NCI-H187 treated with DMSO at 0.1 percent for 48 hours (cell line): ENCODE measurements at places on chromosomes 1 and 21.

DNA sequence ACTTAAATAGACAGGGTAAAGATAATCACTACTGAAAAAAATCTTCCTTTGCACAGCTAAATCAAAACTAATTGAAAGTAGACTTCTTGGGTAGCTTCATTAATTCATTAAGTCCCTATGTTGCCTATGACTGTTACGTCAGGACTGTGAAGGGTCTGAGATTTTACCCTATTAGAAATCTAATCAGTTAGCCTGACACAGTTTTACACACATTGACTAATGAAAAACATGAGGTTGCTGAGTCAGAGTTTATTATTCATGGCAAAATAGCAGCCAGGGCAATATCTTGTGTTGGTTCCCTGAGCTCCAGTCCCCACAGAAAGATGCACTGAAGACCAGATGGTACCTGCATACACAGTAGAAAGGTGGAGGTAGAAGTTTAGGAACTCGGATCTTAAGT is 262.5 kb upstream of the ZP4 start:
- no peak for DNase-seq

- no peak for DNase-seq
Observed at GRCh38 chr1:41539999-41540398, 55.5 kb upstream of the EDN2 start.

DNA sequence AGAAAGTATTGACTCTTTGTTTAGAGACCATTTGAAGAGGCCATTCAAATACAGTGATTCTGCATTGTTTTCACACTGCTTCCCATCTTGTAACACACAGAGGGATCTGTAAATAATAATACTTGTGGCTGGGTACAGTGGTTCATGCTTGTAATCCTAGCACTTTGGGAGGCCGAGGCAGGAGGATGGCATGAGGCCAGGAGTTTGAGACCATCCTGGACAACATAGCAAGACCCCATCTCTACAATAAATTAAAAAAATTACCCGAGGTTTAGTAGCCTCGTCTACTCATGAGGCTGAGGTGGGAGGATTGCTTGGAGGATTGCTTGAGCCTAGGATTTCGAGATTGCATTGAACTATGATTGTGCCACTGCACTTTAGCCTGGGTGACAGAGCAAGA is 5.7 kb downstream of the ZMYM4 start:
- DNase-seq, result no peak

GRCh38 chr1:245105815-245106410 is 48.9 kb upstream of the KIF26B start:
- DNase-seq, result no peak

GRCh38 chr1:41812453-41812852 is 106.3 kb downstream of the HIVEP3 start:
- DNase-seq, result no peak

DNA sequence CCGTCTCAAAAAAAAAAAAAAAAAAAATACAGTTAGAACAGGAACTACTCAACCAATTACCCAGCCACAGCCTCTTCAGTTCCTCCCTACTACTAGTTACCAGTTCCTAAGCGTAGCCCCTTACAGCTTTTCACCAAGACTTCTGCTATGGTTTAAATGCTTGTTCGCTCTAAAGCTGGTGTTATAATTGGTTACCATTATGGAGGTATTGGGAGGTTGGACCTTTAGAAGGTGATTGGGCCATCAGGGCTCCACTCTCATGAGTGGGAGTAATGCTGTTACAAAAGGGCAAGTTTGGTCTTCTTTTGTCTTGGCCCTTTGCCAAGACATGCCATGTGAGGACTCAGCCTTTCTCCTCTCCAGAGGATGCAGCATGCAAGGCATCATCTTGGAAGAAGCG is 3.0 kb upstream of the SMPDL3B start:
- no peak for DNase-seq

DNA sequence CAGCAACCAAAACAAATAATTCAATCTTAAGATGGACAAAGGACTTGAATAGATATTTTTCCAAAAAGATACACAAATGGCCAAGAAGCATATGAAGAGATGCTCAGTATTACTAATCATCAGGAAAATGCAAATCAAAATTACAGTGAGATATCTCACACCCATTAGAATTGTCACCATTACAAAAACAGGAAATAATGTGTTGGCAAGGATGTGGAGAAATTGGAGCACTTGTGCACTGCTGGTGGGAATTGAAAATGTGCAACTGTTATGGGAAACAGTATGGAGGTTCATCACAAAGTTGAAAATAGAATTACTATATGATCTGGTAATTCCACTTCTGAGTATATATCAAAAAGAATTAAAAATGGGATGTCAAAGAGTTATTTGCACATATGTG is 83.2 kb downstream of the SH3GLB1 start:
- no peak for DNase-seq

DNA sequence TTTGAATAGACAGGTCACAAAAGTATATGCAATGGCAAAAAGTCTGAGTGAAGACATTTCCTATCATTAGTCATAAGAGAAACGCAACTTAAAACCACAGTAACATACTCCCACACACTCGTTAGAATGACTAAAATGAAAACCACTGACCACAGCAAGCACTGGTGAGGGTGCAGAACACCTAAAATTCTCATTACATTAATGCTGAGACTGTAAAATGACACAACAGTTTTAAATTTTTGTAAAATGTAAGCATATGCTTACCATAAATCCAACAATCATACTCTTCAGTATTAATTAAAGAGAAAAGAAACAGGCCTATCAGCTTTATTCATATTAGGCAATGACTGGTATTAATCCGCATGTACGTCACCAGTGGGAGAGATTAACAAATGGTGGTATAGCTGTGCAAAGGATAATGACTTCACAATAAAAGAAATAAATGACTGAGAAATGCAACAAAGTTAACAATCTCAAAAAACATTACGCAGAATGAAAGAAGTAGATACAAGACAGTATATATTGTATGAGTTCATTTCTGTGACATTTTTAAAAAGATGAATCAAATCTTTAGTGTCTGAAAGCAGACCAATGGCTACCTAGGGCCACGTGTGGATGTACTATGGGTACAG is 253.5 kb downstream of the AKT3 start:
- DNase-seq, result no peak

GRCh38 chr1:201330541-201330940 is 46.9 kb downstream of the TNNT2 start:
- no peak for DNase-seq

GRCh38 chr1:83970114-83970513 is 28.8 kb downstream of the TTLL7 start:
- DNase-seq, result no peak

GRCh38 chr21:14677013-14677412 is 130.9 kb upstream of the SAMSN1 start:
- no peak for DNase-seq

- no peak for DNase-seq
Observed at GRCh38 chr1:192130175-192130574, 28.1 kb upstream of the RGS18 start.

DNA sequence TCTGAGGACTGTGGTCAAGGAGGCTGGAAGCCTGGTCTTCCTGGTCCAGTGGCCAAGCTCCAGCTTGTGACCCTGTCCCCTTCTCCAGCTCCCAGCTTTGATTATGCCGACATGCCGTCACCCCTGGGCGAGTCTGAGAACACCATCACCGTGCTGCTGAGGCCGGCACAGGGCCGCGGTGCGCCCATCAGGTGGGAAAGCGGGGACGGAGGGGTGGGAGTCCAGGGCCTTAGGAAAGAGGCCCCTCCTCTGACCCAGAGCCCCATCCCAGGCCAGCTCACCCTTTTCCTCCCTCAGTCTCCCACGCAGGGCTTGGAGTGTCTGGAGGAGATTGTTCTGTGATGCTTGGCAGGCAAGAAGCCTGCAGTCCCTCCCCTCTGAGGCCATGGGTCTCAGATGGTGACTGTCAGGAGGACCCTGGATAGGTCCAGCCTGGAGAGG is 43.6 kb downstream of the PTPRU start:
- DNase-seq, result no peak

DNA sequence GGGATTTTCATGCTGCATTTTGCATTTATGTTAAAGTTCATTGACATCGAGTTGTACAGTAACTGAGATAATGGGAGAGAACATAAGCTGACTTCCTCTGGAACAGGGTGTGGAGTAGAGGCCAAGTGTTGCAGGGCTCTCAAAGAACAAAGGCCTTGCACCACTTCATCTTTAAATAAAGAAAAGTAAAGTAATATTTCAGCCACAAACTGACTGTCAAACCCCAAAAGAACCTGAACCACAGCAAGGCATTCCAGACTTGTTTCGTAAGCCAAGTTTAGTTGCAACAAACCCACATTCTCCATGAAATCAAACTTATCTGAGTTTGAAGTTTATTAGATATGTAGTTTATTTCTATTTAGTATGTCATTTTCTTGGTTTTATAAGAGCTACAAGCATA is 19.1 kb upstream of the HMGCS2 start:
- DNase-seq, result no peak

GRCh38 chr1:11893907-11894251 is 32.3 kb downstream of the KIAA2013 start:
- no peak for DNase-seq

- DNase-seq, result no peak
Observed at GRCh38 chr1:56446531-56447098, 132.7 kb downstream of the PLPP3 start.

- DNase-seq, result no peak
Observed at GRCh38 chr1:217315346-217315745, 315.5 kb downstream of the GPATCH2 start.

DNA sequence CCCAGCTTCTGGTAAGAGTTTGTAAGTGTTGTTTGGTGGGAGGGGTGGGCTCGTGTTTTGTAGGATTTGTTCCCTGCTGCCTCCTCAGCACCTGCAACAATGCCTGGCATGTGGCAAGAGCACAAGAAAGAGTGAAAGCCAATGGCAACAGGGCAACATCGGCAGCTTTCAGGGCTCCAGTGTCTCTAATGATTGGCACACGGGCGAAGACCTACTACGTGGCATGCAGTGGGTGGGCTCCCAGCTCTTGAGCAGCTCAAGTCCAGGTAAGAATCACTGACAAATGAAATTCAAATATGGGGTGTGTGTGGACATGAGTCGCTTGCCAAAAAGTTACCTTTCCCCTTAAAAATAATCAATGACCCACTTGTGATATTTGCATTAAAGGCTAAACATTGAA is 23.9 kb upstream of the SLC1A7 start:
- DNase-seq, result no peak

GRCh38 chr1:246308533-246309075 is 198.5 kb downstream of the SMYD3 start:
- DNase-seq, result no peak

GRCh38 chr1:38203441-38203840 is 156.8 kb upstream of the POU3F1 start:
- no peak for DNase-seq

GRCh38 chr1:98482611-98483010 is 178.9 kb upstream of the SNX7 start:
- DNase-seq, result no peak

DNA sequence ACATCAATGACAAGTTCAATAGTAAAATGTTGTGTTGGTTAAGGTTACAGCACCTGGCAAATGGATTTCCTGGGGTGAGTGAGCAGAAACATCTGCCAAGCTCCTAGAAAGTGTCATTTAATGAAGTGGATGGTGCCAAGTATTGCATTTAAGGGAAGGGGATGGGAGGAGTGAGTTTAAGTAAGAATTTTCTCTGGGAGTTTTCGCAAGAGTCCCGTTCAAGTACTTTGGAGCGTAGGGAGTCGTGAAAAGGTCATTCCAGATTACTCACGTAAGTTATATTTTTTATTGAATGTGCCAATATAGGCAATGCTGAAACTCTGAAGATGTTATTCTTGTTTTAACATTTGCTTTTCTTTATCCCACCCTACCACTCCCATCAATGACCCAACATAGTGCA is 117.4 kb upstream of the RAB3GAP2 start:
- no peak for DNase-seq

DNA sequence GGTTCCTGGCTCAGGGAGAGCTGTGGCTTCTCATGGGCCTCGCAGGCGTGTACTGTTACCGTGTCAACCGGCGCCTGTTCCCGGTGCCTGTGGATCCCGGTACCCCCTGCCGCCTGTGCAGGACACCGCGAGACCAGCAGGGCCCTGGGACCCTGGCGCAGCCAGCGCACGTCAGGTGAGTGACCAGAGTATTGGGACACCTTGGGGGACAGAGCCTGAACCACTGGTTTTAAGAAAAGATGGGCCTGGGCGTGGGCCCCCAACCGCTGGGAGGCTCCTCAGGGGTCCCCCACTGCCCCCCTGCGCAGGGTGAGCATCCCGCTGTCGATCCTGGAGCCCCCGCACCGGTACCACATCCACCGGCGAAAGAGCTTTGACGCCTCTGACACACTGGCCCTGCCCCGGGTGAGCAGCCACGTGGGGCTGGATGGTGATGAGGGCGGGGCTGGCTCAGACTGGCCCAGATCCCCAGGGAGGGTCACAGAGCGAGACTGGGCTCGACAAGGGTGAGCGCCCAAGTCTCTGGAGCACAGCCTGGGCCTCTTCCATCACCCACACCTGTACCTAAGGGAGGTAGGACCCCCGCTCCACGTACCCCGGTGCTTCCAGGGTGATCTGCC is 10.5 kb downstream of the MIIP start:
- no peak for DNase-seq

- no peak for DNase-seq
Observed at GRCh38 chr1:18041685-18042355, 65.8 kb upstream of the IGSF21 start.

GRCh38 chr1:185938396-185938795 is 204.2 kb downstream of the HMCN1 start:
- DNase-seq, result no peak

DNA sequence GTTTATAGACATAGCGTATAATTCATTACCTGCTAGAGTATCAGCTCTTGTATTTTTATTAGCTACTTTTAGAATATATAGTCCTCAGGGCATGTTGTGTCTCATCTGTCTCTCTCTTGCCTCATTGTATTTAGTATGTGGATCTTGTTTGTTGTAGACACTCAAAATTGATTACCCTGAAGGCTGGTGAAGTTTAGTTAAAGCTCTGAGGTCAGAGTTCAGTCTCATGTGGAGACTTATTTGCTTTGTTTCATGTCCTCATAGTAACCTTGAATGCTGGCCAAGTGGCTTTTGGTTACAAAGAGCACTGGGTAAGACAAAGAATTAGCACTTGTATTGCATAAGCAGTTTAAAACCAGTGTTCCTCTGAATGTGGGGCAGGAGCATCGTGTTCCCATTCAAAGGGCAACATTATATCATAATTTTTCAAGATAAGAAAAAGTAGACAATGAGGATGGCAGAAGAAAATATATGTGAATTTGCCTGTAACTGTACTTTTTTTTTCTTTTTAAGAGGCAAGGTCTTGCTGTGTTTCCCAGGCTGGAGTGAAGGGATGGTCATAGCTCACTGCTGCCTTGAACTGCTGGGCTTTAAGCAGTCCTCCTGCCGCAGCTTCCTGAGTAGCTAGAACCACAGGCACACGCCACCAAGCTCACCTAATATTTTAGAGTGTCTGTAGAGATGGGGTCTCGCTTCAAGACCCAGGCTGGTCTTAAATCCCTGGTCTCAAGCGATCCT is 17.4 kb downstream of the CNST start:
- DNase-seq, result no peak

GRCh38 chr1:243351337-243351736 is 95.5 kb downstream of the SDCCAG8 start:
- no peak for DNase-seq
